ENCODE measurements at places on chromosomes 12 and 14. TPM values are rescaled to one million over a fixed set of nuclear protein-coding genes. Genes with fewer than 3 reads are reported as not detected.
A peak's percentile ranks its signal among the peaks of the same experiment; 100 is the strongest.

DNA sequence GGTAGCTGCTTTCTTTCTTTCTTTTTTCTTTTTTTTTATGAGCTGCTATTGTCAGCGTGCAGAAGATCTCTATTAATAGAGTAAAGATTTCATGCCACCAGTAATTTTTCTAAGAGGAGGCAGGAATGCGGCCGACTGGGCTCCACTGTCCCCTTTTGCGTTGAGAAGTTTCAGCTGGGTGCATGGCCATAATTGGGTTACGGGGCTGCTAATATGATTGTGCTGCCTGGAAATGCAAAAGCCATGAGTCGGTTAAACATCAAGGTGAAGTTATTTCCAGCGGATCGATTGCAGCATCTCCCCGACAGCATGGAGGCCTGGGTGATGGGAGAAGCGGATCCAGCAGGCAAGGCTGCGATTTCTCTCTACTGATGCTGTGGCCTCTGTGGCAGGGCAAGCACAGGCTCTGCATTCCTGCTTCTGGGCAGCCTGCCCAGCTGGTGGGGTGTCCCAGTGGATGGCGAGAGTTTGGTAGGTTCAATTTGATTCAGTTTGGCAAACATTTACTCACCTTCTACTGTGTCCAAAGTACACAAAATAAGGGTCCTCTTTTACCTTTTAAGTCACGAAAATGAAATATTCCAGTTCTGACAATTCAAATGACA lies 54.4 kb upstream of the PRMT8 start:
- peak; percentile 31 for DNase-seq
- no peak overlapping the region for H3K4me3 ChIP-seq
- H3K4me1 ChIP-seq, result peaks cover 7% of the 10 kb centered on the region
- H3K36me3 ChIP-seq, result no peaks in the 10 kb centered on the region

GRCh38 chr12:1925684-1926006 lies 7.2 kb upstream of the CACNA2D4 start:
- no peak overlapping the region for H3K27ac ChIP-seq
- DNase-seq, result peak; percentile 18
- no peaks in the 10 kb centered on the region for H3K4me1 ChIP-seq
- no peaks in the 10 kb centered on the region for H3K36me3 ChIP-seq
- H3K27me3 ChIP-seq, result no peaks in the 10 kb centered on the region
- no peak overlapping the region for H3K4me3 ChIP-seq

DNA sequence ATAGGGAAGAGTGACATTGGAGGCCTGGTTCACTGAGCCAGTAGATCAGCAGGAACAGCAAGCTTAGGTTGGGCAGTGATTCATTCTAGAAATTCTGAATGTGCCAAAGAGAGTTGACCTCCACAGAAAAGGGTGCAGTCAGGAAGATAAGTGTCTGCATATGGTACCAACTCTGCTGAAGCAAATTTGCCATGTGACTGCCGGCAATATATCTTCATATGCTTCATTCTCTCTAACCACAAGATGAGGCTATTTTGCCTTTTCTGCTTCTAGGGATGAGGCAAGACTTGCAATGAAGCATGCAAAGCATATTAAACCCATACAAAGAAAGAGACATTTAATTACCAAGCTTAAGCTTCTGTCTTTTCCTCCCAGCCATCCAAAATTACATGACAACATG lies 13.6 kb downstream of the CCDC198 start:
- no peaks in the 10 kb centered on the region for H3K27me3 ChIP-seq
- no peaks in the 10 kb centered on the region for H3K36me3 ChIP-seq
- no peaks in the 10 kb centered on the region for H3K4me1 ChIP-seq
- H3K4me3 ChIP-seq, result no peak overlapping the region
- H3K27ac ChIP-seq, result no peak overlapping the region

DNA sequence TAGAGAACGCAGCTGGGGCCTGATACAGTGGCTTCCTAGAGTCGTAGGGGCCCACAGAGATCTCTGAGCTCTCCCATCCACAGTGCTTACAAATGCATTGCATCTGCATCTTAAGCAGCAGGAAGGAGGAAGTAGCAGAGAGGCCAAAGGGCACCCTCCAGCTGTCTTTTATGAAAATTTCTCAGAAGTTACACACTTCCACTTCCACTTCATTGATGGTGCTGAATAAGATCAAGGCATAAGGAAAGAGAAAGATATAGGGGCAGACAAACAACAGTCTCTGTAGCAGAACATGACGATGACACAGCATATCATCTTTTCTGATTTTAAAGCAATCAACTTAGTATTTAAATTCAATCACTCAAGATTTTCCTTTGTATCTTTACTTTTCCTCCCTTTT lies 51.6 kb upstream of the ABCC9 start:
- H3K27ac ChIP-seq, result no peak overlapping the region
- peaks cover 6% of the 10 kb centered on the region for H3K4me1 ChIP-seq
- no peak overlapping the region for H3K4me3 ChIP-seq
- no peaks in the 10 kb centered on the region for H3K27me3 ChIP-seq
- H3K36me3 ChIP-seq, result no peaks in the 10 kb centered on the region

DNA sequence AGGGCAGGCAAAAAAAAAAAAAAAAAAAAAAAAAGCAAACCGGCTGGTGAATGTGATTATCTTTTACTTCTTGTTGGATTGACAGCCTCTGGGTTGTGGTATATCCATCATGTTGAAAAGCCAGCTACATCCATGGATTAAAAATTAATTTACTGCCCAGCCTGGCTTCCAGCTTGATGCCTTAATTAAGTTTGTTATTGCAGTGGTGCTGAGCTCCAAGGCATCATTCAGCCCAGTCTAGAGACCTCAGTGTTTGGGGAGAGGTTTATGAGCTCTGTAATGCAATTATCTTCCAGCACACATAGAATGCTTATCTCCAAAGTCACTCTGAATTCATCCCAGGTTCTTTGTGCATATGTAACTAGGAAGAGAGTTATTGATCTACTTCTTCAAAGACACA lies 114.8 kb downstream of the RIMBP2 start:
- H3K27ac ChIP-seq, result no peak overlapping the region
- no peaks in the 10 kb centered on the region for H3K4me1 ChIP-seq
- H3K27me3 ChIP-seq, result no peaks in the 10 kb centered on the region
- no peak overlapping the region for H3K4me3 ChIP-seq
- DNase-seq, result no peak
- no peaks in the 10 kb centered on the region for H3K36me3 ChIP-seq

DNA sequence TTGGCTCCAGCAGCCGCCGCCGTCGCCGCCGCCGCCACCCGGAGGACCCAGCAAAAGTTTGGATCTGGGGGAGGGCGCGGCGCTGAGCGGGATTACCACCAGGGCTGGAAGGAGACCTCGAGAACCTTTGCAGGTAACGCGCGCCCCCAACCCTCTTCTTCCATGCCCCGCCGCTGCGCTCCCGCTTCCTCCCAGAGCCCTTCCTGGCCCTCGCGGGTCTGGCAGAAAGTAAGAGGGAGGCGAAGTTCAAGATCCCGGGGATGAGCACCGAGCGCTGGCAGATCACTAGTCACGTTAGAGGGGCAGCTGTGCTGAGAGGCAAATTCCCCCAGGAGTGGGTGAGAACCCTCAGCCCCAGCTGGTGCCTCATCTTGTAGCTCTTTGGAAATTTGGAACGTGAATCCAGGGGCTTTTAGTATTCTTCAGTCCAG lies 3.9 kb downstream of the FLRT2 start:
- peak; percentile 53 for DNase-seq
- no peaks in the 10 kb centered on the region for H3K36me3 ChIP-seq
- H3K27ac ChIP-seq, result no peak overlapping the region
- peaks cover 7% of the 10 kb centered on the region for H3K4me1 ChIP-seq
- peak overlapping the region; percentile 83 for H3K4me3 ChIP-seq

GRCh38 chr12:120766566-120766965 lies 40.9 kb downstream of the ACADS start:
- H3K27ac ChIP-seq, result no peak overlapping the region
- no peaks in the 10 kb centered on the region for H3K4me1 ChIP-seq
- no peak for DNase-seq

DNA sequence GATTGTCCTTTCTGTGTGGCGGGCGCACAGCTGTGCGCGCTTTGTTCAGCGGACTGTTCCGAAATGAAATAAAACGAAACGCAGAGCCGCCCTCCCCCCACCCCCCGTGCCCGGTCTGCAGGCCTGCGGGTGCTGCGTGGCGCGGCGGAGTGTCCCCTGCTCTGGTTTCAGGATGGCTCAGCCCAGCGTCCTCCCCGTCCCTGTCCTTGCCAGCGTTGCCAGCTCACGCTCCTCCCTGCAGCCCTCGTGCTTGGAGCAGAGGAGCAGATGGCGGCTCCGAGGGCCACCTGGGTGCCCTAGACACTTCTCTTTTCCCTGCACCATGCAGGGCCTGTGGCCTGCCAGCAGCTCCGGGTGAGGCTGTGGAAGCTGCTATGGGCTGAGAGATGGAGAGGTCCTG lies 17.5 kb upstream of the BEGAIN start:
- no peak overlapping the region for H3K27ac ChIP-seq
- no peak overlapping the region for H3K4me3 ChIP-seq
- no peaks in the 10 kb centered on the region for H3K27me3 ChIP-seq
- no peak for DNase-seq
- peaks cover 4% of the 10 kb centered on the region for H3K36me3 ChIP-seq

- no peak overlapping the region for H3K27ac ChIP-seq
- H3K36me3 ChIP-seq, result no peaks in the 10 kb centered on the region
- no peaks in the 10 kb centered on the region for H3K4me1 ChIP-seq
- no peaks in the 10 kb centered on the region for H3K27me3 ChIP-seq
- no peak overlapping the region for H3K4me3 ChIP-seq
- no peak for DNase-seq
Observed at GRCh38 chr12:109938947-109939346, 38.9 kb downstream of the TCHP start.

Gene PIANP
- 5.2 TPM for total RNA-seq

Gene RBM19
- 33.1 TPM for total RNA-seq

Gene OAS1
- total RNA-seq, result not detected

Gene MFAP5
- 0.26 TPM for total RNA-seq
